Activated CD4-positive, CD25-positive, alpha-beta regulatory T cell (primary cell): ENCODE measurements at places on chromosomes 4 and X.

DNA sequence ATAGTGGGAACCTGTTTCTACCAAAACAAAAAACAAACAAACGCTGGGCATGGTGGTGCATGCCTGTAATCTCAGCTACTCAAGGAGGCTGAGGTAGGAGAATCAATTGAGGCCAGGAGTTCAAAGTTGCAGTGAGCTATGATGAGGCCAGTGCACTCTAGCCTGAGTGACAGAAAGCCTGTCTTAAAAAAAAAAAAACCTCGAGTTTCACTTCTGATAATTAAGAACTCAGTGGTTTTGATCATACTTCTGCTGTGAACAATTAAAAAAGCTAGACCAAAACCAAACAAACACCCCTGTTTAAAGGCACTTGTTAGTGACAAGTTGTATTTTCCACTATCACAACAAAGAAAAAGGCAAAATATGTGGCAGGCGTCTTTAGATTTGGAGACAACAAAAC is 15.0 kb upstream of the UBE2D3 start:
- no peak for DNase-seq

DNA sequence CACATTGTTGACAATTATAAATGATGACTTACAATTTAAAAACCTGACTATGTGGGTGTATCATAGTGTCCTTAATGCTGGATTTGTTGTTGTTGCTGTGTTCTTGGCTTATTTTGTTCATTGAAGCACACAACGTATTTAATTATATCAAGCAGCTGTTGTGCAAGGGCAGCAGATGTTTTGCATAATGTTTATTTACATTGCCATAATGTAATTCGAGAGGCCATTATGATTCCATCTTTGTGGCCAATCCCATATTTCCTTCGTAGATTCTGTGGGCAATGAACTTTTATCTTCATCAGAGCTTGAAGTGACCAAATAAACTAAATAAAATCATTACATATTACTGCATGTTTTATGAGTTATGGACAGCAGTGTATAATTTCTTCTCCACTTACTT is 422.6 kb upstream of the GALNTL6 start:
- DNase-seq, result no peak

DNA sequence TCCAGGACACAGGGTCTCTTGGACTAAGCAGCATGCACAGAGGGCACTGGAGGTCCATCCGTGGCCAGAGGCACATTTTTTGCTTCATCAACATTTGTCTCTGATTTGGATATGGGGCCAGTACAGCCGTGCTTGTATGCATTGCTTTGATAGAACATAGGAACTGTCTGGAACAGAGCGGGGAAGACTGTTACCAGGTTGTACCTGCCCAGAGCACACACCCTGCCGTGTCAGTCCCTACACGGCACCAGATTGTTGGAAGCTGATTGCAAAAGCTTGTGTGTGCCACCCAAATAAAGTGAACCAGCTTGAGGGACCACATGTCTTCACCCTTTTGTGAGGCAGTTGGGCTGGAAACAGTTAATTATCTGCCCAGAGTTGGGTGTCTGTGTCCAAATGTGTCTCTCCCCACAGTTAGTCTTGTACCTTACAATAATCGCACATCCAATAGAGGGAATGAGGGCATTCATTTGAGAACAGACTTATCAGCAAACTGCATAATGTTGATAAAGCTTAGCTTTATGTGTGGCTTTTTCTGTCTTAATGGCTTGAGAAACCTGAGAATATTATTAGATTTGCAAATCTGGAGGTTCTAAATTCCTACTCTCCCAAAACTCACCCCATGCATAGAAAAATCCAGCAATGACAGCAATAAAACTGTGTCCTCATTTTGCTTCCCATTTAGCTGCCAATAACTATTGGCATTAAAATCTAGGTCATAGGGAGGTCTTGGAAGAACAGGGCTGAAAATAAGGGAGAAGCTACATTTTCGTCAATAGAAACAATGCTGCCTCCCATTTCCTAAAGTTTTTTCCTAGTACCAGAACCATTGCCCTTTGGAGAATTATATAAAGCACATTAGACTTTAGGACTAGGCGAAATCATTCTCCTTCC is 21.2 kb downstream of the KLF3 start:
- DNase-seq, result no peak

DNA sequence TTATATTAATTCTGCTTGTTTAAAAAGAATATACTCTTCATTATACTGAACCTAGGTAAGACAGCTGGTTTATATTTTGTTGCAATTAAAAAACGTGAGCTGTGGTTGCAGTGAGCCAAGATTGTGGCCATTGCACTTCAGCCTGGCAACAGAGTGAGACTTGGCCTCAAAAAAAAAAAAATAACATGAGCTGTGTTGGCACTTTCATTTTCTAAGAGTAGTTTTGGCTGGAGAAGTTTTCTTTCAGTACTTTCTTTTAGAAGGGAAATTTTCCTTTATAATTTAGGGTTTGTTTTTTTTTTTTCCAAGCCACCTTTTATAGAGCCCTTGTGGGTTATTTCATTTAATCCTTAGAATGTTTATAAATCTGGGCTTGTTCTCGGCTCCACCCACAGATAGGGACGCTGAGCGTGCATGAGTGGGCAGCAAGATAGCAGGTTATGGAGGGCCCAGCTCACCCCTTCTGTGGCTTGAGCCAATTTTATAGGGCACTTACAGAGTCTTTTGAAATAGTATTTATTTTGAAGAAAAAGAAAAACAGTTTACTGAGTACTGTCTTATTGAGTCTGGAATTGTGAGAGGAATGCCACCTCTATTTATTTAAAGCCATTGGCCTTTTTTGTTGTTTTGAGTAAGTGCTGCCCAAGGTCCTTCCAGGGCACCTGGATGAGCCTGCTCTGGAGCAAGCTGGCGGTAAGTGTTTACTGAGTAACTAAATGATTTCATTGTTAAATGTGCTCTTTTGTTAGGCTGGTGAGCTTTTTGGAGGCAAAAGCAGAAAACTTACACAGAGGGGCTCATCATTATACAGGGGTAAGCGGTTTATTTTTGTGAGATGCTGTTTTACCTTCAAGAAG is 60.9 kb downstream of the HTT start:
- no peak for DNase-seq

DNA sequence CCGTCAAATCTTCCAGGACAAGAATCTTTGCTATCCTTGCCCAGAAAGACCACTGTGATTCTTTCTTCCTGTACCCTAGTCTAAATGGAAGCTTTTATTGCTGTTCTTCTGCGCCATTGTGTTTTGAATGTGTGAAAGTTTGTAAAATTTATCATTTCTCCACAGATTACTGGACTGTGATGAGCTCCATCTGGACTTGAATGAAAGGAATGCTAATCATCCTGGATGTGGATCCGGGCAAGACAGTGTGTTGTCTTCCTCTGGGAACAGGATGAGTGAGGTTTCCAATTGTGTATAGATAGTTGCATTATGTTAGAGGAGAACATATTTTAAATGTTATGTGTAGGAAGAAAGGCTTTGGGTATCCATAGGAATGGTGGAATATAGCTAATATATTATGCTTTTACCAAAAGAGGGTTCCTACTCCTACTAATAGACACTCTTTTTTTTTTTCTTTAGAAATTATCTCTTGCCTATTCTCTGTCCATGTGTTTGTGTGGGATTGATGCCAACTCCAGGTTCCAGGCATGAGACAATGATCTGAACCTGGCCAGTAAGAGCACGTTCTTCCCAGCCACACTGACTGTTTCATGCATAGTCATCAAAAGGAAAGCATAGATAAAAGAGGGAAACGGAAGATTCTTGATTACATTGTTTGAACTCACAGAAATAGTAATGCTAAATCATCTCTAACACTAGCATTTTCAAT is 803.6 kb upstream of the ADGRL3 start:
- DNase-seq, result no peak

DNA sequence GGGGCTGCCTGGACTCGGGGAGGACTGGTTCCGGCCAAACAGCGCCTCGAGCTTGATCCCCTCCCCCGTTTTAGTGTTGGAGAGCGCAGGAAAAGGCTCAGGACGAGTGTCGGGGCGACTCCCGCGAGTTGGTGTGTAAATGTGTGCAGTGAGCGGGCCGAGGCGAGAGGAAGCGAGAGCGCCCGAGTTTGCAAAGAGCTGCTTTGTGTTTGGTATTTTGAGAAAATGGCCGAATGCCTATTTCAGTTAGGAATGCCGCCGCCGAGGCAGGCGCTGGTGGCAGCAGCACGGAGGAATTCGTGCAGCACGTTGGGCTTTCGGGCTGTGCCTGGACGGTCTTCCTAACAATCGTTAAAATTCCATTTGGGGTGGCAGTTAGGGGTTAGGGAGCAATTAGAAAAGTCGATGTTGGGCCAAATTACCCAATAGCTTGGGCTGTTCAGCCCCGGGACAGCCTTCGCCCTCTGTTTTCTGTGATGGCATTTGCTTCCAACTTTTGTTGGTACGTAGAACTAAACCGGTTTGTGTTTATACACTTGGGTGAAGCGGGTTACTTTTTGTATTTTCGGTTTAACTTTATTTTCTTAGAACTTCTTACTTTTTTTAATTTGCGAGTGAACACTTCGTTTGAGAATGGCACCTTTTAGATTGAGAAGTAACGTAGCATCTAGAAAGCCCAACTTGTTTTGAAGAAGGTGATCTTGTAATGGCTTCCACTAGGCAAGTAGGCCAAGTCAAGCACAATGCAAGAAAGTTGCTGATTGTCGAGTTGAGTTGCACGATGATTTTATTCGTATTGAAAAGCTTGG is 1.6 kb downstream of the REST start:
- peak; percentile 36 for DNase-seq

GRCh38 chr4:48429709-48430474 is 53.3 kb upstream of the SLC10A4 start:
- DNase-seq, result no peak

GRCh38 chr4:79574741-79575451 is 166.9 kb upstream of the GK2 start:
- no peak for DNase-seq

- DNase-seq, result no peak
Observed at GRCh38 chr4:1973218-1973617, 35.6 kb downstream of the NELFA start.

GRCh38 chr4:174314770-174315169 is 31.1 kb downstream of the CEP44 start:
- DNase-seq, result no peak

GRCh38 chr4:136241221-136241986 is 1290.9 kb downstream of the PCDH18 start:
- DNase-seq, result no peak

DNA sequence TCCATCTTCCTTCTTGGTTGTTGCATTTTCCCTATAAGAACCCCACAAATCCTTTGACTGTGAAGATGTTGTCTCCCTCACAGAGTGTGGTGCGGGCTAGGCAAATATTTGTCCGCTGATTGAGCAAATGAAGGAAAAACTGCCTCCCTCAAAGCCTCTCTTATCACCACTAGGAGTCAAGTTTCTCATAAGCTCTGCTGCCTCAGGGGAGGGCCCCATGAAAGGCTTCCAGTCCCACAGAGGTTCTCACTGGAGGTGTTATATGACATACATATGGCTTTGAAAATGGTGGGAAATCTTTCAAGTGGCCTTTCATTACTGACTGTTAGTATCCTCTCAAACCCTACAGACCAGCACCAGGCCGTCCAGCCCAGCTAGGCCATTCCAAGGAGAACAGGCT is 9.3 kb downstream of the VGLL1 start:
- DNase-seq, result no peak

GRCh38 chrX:69362856-69363255 is 141.3 kb upstream of the NALF2 start:
- no peak for DNase-seq

GRCh38 chr4:158929939-158930638 is 161.3 kb downstream of the FNIP2 start:
- no peak for DNase-seq

- DNase-seq, result no peak
Observed at GRCh38 chr4:131137196-131137595, 2011.9 kb upstream of the PCDH10 start.

DNA sequence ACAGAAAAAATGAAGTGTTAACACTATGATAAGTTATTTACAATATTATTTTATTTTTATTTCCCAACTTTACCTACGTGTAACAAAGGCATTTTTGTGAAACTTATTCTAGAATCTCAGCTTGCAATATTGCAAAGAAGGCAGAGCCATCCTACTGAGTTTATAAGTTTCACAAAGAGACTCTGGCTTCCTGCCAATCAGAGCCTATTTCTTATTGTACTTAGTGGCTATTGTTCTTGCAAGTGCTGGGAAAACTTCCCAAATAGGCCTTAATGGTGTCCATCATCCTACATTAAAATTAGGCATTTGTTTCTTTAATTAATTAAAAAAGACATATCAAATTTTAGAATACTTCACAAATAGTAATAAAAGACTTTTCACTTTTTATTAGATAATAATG is 233.2 kb downstream of the EPHA5 start:
- DNase-seq, result no peak

GRCh38 chrX:19824603-19825002 is 62.8 kb downstream of the SH3KBP1 start:
- DNase-seq, result no peak

- no peak for DNase-seq
Observed at GRCh38 chr4:123484291-123484926, 87.8 kb downstream of the SPRY1 start.

GRCh38 chr4:173866322-173867026 is 336.4 kb upstream of the HAND2 start:
- no peak for DNase-seq

DNA sequence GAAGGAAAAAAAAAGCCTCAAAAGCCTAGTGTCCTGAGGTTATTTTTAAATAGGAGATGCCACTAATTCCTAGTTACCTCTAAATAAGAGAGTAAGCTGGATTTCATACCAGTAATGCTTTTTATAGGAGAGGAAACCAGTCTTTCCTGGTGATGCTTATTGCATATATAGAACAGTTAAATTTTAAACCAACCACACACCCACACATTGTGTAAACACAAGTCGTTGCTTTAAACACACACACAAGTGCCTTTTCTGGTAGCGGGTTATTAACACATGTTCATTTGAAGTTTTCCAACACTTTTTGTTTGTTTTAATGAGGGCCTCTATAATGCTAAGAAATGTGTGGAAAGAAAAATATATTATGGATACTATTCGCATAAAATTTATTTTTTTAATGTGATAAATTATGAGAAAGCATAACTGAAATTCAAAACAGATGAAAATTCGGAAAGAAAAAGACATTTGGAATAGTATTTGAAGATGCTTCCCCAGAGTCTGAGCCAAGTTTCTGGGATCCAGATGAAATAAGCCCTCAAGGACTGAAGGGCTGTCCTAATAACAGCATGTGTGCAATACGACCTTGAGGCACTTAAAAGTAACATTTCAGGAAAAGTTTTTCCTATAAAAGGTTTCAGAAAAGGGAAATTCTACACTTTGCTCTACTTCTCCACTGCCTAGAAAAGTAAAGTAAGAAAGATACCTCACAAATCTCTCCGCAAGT is 2.0 kb downstream of the ANTXR2 start:
- no peak for DNase-seq

DNA sequence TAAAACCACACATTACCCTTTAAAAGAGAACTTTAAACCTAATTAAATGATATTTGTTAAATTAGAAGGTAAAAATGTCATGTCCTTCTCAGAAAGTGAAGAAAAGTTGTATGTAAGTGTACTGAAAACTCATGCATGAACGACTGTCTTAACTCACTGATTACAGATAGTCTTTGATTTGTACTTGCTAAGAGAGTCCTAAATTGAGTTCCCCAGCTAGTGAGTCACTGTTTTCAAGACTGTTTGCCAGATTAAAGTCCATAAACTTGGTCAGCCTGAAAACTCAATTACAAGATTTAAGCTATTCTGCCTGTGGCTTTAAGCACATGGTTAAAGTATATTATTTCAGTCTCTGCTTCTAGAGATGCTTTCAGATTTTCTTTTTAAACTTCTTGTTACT is 124.9 kb upstream of the ZCCHC13 start:
- DNase-seq, result no peak

GRCh38 chrX:44085209-44085608 is 112.0 kb upstream of the NDP start:
- DNase-seq, result no peak
